ENCODE measurements at places on chromosomes 12 and 14.

DNA sequence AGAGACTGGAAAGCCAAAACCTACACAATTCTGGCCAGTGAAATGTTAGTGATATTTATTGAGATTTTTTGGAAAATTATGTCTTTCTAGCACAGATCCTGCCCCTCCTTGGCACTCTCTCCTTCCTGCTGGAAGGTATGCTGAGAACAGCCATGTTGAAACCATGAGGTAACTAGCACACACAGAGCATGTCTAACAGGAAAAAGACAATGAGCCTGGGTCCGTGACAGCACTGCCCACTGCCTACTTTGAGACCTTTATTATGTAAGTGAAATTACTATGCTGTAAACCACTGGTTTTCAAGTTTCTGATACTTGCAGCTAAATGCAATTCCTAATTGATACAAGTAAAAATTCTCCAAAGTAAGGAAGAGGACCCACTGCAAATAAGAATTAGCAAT is 81.6 kb upstream of the SINHCAF start:
- DNase-seq, result no peak

- DNase-seq, result no peak
Observed at GRCh38 chr14:99510556-99511139, 29.4 kb downstream of the CCNK start.

DNA sequence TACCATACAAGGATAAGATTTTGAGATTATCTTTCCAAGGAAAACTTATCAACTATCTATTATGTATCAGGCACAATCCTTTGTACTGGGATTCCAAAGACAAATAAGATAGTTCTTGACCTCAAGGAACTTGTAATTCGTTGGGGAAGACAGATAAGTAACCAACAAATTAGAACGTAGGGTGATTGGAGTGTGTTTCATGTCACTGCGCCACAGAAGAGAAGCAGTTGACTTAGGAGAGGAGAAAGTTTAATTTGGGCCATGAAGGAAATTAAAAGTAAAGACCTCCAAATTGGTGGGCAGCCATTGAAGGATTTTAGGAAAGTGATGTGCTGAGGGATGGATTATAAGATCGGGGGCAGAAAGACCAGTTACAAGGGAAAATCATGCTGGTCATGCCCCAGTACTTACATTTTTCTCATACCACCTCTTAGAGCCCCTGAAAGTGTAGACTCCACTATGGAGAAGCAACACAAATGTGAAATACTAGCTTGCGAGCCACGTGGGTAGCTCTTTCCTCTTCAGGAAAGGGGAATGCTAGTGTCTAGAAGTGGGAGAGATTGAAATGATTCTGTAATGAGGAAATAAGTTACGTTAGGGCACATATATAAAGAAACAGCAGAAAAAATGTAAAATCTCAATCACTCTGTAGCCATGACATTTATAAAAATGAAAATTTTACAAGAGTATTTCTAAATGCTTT is 148.7 kb downstream of the ETV6 start:
- no peak for DNase-seq

- no peak for DNase-seq
Observed at GRCh38 chr12:133057446-133057845, 20.1 kb downstream of the ZNF84 start.

- peak; percentile 99 for DNase-seq
Observed at GRCh38 chr12:104671409-104672095, 214.8 kb downstream of the CHST11 start.

DNA sequence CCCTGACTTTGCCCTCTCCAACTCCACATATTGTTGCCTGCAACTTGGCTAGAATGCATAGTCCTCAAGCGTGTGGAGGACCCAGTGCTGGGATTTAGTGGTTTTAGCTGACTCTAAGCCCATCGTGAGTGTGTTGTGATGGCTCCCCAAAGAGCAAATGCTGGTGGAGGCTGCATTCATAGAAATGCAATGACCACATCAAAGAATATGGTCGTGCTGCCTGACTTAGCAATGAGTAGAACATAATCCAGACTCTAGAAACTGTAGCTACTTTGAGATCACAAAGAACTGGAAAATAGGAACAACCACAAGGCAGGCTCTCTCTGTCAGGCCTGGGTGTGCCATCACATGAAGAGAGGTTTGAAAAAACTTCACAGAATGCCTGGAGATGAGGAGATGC is 1.3 kb downstream of the DYRK4 start:
- no peak for DNase-seq

DNA sequence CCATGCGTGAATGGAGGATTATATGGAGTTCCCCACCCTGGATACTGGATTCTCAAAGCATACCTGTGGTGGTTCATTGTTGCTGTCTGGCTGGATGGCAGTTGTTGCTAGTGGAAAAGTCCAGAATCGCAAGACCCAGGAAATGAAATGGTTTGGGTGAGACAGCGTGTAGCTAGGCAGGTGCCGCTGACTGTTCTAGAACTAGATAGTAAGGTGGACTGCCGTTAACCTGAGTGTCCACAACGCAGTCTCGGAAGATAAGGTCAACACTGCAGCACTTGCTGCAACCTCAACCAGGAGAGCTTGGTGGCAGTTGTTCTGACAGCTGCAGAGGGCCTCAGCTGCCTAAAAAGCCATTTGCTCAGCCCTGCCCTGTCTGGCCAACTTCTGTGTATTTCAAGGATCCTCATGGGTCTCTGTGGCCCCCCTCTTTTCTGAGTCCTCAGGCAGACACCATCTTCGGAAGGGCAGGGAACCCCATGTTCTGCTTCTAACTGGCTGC is 15.5 kb upstream of the IRF2BPL start:
- no peak for DNase-seq

DNA sequence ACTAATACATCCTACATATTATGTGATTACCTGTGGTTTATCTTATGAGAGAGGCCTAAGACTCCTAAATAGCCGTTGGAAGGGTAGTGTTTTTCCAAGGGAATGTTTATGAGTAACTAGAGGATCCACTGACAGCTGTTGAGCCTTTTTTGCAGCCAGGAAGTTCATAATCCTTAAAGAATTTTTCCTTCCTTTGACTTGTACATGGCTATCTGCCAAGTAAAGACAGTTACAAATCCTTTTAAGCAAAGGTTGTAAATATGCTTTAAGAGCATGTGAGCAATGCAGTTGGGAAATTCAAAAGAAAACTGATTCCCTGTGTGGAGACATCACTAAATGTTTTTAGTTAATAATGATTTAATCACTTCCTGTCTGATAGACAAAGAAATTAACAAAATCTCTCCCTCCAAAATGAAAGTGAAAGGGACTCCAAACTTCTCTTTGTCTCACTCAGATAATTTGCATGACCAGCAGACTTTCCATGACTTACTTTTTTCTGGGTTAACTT is 333.8 kb downstream of the PDZRN4 start:
- peak; percentile 79 for DNase-seq

DNA sequence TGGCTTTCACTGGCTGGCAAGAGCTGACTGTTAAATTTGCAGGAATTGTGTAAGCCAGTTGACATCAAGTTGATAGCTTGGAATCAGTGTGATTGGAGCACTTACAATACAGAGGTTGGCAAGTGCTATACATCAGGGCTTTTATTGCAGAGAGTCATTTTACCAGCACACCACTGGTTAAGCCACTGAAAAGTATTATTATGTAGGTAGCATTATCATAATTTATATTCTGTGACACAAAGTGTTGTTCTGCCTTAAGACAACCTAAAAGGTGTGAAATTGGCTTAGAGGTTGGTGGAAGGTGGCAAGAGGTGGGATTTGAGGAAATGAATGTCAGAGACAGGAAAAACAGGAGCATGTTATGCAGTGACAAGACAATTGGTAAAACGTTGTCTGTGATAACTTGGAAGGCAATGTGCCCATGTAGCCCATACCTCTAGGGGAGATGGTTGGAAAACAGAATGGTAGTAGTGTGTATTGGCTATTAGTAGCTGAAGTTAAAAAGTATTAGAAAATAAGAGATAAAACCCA is 172.9 kb upstream of the PRICKLE1 start:
- DNase-seq, result no peak

DNA sequence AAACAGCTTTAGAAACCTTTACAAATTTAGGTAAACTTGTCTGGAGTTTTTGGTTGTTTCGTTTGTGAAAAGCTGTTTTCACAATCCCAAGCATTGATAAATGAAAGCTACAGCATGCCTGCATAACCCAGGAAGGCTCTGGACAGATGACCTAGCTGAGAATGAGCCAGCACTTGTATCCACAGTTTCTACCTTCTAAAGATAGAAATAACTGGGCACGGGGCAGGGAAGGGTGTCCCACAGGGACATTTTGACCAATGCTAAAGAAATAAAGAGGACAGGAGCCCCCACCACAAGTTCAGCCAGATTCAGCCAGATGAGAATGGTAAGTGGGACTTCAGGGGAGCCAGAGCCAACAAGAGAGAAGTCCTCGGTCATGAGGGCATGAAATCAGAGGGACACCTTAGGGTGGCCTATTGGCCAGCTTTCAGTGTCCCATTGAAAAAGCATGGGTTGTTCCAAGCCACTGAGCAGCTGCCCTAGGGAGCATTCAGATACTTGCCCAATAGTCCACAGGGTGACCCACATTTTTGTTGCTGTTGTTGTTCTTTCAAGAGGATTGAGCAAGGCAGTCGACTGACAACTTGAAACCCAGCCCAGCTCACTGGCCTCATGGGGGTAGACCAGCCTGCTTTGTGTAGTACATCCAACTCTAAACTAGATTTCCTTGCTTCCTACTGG is 140.3 kb upstream of the NUDT4 start:
- no peak for DNase-seq

- no peak for DNase-seq
Observed at GRCh38 chr12:70933133-70933532, 12.6 kb upstream of the PTPRR start.

- no peak for DNase-seq
Observed at GRCh38 chr14:36254020-36254624, 66.3 kb downstream of the MBIP start.

DNA sequence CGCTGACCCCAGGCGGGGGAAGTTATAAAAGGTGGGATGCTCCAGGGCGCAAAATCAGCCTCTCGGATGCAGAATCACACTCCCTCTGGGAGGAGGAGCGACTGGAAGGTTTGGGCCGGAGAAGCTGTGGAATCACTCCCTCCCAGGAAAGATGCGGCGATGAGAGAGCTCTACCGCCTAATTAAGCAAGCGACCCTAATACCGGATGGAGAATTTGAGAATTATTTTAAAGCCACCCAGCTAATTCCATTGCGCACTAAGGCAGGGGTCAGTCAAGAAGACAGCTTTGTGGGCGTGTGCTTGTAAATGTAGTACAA is 1.9 kb downstream of the COL2A1 start:
- DNase-seq, result no peak

DNA sequence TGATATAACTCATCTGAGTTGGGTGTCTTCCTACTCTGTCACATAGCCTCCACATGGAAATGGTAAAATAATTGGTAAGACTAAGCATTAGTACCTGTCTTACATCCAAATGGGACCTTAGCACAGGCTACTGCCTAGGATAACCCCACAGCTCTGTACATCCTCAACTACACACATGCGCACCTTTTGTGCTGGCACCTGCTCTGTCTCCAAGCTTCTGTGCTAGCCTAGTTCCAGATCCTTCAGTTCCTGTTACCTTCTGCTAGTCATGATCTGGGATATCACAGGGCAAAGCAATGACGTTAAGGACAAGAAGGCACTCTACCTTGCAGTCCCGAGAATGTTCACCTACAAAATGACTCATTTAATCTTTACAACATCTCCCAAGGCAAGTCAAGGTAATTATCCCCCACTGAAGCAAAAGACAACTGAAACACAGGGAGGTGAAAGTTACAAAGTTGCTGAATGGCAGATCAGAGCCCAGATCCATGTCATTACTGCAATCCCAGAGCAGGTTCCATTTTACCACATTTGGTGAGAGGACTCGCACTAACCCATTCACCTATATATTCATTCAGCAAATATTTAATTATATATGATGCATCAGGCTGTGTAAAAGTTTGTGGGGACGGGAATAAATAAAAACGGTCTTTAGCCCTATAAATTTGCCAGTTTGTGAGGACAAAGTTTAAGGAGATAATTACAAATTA is 61.7 kb downstream of the PPM1H start:
- no peak for DNase-seq

DNA sequence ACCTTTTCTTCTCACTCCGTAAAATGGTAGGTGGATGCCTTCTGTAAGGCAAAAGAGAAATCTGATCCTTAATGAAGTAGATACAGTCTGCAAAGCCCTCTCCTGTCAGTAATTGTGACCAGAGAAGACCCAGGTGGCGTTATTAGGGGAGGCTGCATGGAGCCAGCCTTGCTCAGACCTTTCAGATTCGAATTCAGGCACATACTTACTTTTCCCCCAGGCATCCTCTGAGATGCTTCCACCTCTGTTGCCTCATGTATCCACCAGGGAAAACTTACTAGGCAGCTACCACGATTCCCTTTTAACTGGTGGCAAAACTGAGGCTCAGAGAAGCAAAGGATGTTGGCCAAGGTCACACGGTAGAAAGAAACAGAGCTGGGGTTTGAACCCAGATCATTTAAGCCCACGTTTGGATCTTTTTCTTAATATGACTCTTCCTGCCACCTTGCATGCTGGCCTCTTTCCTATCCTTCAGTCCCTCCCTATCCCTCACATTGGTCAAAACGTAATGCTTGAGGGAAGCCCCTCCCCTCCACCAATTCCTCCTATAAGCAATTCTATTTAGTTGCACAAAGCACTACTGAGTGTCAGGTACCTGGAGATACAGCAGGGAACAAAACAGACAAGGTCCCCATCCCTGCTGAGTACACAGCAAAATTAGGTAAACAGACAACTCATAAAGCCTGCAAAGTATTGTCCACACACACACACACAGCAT is 179.4 kb downstream of the KSR2 start:
- DNase-seq, result no peak

- DNase-seq, result no peak
Observed at GRCh38 chr12:106814714-106815113, 40.2 kb downstream of the RIC8B start.

- no peak for DNase-seq
Observed at GRCh38 chr14:82251494-82251893, 717.8 kb upstream of the SEL1L start.

DNA sequence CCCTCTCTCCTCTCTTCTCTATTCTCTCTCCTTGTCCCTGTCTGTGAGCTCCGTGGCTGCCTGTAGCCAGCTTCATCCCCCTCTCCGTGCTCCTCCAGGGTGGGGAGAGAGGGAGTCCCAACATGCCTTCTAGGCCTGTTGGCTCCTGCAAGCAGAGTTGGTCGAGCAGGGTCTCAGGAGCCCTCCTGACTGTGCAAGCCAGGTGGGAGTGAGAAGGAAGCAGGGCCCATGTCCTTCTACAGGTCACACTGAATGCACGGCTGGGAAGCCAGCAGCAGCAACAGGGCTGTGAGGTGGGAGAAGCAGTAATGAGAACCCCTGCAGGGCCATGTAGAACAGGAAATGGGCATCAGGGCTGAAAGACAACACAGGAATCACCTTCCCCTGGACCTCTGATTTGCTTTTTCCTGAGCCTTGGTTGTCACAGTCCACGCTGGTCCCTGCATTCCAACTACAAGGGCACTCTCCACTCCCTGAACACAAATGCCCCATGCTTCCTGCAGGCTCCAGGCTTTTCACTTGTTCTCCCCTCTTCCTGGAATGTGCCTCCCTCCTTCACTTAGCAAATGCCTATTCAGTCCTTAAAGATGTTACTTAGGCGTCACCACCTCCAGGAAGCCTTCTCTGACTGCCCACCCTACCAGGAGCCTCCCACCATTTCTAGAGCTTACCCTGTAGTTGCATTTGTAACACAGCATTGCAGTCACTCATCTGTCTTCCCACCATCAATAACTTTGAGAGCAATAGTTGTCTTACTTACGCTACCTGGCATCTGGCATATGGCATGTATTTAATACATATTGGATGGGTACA is 51.2 kb downstream of the TSPAN11 start:
- no peak for DNase-seq

Measured in suppressor macrophage treated with lipopolysaccharide for 4 hours (primary cell).